ENCODE measurements at places on chromosomes 7 and 10.
A peak's percentile ranks its signal among the peaks of the same experiment; 100 is the strongest.

- no peak for DNase-seq
These were observed 11.3 kb downstream of the MTG1 start for GRCh38 chr10:133405272-133405671.

GRCh38 chr10:120715171-120715570 lies 136.0 kb upstream of the WDR11 start:
- no peak for DNase-seq

- no peak for DNase-seq
These were observed 265.6 kb downstream of the GFRA1 start for GRCh38 chr10:116007256-116007891.

DNA sequence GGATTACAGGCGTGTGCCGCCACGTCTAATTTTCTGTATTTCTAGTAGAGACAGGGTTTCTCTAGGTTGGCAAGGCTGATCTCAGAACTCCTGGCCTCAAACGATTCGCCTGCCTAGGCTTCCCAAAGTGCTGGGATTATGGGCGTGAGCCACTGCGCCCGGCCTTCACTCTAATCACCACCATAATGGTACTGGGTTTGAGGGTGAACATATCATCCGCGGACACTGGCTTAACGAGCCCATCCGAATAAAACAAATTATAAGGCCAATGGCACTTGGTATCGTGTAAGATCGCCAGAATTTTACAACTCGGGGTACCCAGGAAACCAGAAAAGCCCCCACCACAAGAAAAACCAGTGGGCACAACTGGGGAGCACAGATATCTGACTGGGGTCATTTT lies 580 bp downstream of the FAM200A start:
- no peak for DNase-seq

- DNase-seq = no peak
These were observed 113.2 kb upstream of the GPR26 start for GRCh38 chr10:123552760-123553554.

GRCh38 chr7:117564080-117564479 lies 84.3 kb downstream of the CFTR start:
- DNase-seq = no peak

- DNase-seq = no peak
These were observed 405.7 kb downstream of the INHBA start for GRCh38 chr7:41297166-41297565.

- DNase-seq = no peak
These were observed 145.0 kb upstream of the CALCR start for GRCh38 chr7:93719546-93719945.

- DNase-seq = no peak
These were observed 339.2 kb upstream of the PODXL start for GRCh38 chr7:131895541-131896164.

DNA sequence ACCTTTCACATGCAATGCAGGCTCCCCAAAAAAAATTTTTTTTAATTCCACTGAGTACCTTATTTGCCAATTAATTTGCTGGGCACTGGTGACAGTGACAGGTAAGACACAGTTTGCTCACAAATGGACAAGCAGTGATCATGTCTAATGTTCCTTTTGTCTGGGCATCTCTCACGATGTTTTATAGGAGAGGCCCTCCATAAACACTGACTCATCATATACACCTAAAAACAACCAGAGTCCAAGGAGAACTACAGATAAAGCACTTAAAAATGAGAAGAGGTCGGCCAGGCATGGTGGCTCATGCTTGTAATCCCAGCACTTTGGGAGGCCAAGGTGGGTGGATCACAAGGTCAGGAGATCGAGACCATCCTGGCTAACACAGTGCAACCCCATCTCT lies 105.1 kb downstream of the ATE1 start:
- DNase-seq = no peak

- no peak for DNase-seq
These were observed 31.3 kb downstream of the RNF216 start for GRCh38 chr7:5750031-5750653.

DNA sequence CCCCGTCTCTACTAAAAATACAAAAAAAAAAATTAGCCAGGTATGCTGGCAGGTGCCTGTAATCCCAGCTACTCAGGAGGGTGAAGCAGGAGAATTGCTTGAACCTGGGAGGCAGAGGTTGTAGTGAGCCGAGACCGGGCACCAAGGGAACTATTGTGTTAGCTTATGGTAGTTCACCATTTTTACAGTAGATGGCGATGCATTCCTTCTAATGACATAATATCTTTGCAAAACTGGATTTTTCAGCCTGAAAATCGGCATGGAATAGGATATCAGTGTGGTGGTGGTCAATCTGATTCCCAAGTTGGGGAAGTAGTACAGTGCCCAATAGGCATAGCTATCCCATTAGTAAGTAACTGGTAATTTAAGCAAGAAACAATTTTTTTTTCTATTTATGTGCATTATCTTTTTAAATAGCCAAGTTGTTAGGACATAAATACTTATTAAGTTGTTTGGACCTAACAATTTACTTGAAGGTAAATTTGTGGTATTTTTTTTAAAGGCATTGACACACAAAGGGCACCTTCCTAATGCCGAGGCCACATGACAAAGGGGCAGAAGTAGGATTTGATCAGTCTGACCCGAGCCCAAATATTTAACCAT lies 17.6 kb upstream of the IMPDH1 start:
- DNase-seq = no peak

GRCh38 chr7:20132585-20132984 lies 84.6 kb downstream of the MACC1 start:
- DNase-seq = no peak

DNA sequence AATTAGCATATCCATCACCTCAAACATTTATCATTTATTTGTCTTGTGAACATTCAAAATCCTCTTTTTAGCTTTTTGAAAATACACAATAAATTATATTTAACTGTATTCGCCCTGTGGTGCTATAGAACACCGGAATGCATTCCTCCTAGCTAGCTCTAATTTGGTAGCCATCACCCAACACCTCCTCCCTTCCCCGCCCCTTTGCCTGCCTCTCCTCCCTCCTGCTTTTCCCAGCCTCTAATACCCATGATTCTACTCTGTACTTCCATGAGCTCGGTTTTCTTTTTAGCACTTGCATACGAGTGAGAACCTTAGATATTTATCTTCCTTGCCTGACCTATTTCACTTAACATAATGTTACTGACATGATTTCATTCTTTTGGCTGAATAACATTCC lies 80.1 kb downstream of the ANKRD26 start:
- DNase-seq = no peak

- peak; percentile 42 for DNase-seq
These were observed 256.3 kb upstream of the MAGI2 start for GRCh38 chr7:79709574-79710409.

DNA sequence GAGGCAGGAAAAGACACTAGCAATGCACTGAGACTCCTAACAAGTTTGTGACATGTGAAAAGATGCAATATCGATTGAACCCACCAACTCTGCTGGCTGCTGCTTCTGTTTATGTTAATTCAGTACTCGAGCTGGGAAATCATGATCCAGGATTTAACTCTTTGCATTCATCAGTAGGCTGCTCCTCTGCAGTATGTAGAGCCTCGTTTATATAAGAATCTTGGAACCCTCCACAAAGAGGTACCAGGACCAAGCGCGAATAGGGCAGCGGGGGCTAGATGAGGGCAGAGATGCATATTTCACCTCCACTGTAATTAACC lies 7.8 kb downstream of the PRKAG2 start:
- no peak for DNase-seq

Data from NCI-H2081 treated with DMSO at 0.1 percent for 48 hours (cell line).